ENCODE measurements at places on chromosomes 5 and 9. TPM values are rescaled to one million over a fixed set of nuclear protein-coding genes. Genes with fewer than 3 reads are reported as not detected.

GRCh38 chr5:8767746-8768145 is 778.1 kb downstream of the SEMA5A start:
- no peak for DNase-seq

DNA sequence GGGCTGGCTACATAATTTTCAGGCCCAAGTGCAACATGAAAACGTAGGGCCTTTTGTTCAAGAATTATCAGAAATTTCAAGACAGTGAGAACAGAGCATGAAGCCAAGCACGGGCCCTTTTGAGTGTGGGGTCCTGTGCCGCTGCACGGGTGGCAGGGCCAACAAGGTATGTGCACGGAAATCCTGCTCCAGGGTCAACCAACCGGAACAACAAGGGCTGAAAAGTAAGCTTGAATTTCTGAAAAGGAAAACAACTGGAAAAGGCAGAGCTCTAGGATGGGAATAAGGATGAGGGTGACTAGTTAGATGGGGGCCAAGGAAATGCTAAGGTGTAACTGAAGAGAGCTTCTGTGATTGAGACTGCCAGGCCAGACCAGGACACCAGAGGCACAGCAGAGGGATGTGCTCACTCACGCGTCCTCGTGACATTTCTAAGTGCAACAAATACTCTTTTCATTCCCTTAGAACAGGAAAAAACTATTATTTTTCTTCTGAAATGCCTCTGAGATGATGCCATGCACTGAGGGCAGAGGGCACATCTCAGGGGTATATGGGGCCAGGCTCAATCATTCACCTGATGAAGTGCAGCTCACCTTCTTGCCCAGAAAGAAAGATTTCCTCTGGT is 80.6 kb upstream of the LRRTM2 start:
- DNase-seq, result no peak

Gene LIX1
- total RNA-seq, result 0.14 TPM

Gene B4GALT1
- 5.5 TPM for total RNA-seq

DNA sequence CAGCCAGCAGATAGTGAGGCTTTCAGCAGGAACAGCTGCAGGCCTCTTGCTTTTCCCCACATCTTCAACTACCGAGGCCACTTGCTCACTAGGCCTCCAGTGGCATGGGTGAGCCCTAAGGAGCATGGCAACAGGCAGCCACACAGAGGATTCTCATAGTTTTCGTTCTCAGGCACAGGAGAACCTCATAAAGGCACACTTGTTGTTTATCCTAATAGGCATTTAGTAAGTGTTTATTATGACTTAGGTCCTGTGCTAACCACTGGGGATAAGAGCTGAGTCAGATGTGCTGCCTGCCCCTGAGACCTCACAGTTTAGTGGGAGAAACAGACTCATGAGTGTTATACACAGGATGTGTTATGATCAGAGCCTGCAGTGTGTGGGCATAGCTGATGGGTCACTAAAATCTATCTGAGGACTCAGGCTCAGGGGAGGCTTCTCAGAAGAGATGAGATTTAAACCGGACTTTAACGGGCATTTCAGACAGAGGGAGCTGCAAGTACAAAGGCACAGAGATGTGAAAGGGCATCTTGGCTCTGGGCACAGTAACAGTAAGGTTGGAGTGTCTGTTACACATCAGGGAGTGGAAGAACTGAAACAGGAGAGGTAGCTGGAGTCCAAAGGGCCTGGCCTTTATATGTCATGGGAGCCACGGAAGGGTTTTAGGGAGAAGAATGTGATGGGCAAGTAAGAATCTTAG is 21.0 kb upstream of the HEMGN start:
- DNase-seq, result no peak

Gene ENTREP1
- 7.5 TPM for total RNA-seq

Gene SIT1
- total RNA-seq, result 0.69 TPM

DNA sequence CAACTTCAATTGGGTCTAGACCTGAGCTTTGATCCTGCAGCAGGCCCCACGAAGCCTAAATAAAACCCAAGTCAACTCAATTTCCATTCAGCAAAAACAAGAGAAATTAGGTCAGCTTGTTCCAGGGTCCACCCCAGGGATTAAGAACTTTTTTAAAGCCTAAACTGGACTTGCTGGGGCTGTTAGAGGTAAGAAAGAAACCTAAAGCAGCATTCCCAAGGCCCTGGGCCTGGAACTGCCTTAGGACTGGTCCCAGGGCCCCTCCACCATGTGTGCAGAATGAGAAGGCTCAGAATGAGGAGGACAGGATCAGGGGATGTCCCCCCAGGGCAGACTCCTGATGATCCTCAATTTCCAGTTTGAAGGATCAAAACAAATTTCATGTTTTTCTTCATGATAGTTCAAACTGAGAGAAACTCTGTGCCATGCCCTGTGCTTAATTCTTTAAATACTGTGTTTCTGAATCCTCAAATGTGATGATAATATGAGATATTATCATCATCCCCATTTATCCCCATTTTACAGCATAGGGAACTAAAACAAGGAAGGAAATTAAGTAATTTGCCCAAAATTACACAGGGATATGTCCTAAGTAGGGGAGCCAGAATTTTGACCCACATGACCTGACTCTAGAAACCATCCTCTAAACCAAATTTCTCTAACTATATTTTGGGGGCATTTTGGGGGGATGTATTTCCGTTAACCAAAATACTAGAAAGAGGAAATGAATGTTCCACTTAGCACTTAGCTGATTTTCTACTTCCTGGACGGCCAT is 64.5 kb downstream of the DENND1A start:
- DNase-seq, result no peak

All from H7 (cell line).